ENCODE measurements at places on chromosomes 4 and X. TPM values are rescaled to one million over a fixed set of nuclear protein-coding genes. Genes with fewer than 3 reads are reported as not detected.

GRCh38 chr4:165724786-165725185, 148.3 kb upstream of the TLL1 start:
- no peaks in the 10 kb centered on the region for H3K27me3 ChIP-seq
- H3K4me3 ChIP-seq: no peak overlapping the region
- no peak for DNase-seq
- no peak overlapping the region for H3K27ac ChIP-seq
- H3K4me1 ChIP-seq: no peaks in the 10 kb centered on the region

DNA sequence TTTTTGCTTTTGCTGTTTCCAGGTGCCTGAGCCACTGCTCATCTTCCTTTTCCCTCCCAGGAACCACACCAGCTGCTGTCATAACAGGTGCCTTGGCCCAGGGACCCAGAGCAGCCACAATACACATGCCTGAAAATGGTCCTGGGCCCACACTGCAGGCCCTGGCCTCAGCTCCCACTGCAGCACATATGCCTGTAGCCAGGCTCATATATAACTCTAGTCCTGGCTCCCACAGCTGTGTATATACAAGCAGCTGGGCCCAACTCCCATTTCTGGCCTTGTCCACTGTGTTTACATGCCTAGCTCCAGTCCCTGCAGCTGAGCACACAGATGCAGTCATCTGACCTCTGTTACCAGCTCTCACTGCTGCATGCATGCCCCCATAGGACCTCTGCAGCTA, 930.5 kb downstream of the ADGRL3 start:
- H3K27ac ChIP-seq: no peak overlapping the region
- H3K4me3 ChIP-seq: no peak overlapping the region
- no peaks in the 10 kb centered on the region for H3K36me3 ChIP-seq
- no peaks in the 10 kb centered on the region for H3K4me1 ChIP-seq

Gene GAGE12F
- not detected for total RNA-seq

- H3K36me3 ChIP-seq: no peaks in the 10 kb centered on the region
- H3K4me1 ChIP-seq: no peaks in the 10 kb centered on the region
- no peak overlapping the region for H3K27ac ChIP-seq
- DNase-seq: no peak
- H3K4me3 ChIP-seq: no peak overlapping the region
Measured at GRCh38 chr4:113584407-113585150, 177.0 kb downstream of the CAMK2D start.

- peak; percentile 38 for DNase-seq
- H3K36me3 ChIP-seq: no peaks in the 10 kb centered on the region
- H3K27me3 ChIP-seq: peaks cover 10% of the 10 kb centered on the region
- H3K27ac ChIP-seq: no peak overlapping the region
- H3K4me3 ChIP-seq: peak overlapping the region; percentile 40
- no peaks in the 10 kb centered on the region for H3K4me1 ChIP-seq
Measured at GRCh38 chrX:38220024-38220414, 652 bp downstream of the SRPX start.

GRCh38 chrX:136528645-136529315, 3.2 kb upstream of the VGLL1 start:
- no peak overlapping the region for H3K27ac ChIP-seq
- DNase-seq: no peak
- H3K36me3 ChIP-seq: no peaks in the 10 kb centered on the region
- H3K4me3 ChIP-seq: no peak overlapping the region
- no peaks in the 10 kb centered on the region for H3K4me1 ChIP-seq

Gene CT47B1
- total RNA-seq: not detected

DNA sequence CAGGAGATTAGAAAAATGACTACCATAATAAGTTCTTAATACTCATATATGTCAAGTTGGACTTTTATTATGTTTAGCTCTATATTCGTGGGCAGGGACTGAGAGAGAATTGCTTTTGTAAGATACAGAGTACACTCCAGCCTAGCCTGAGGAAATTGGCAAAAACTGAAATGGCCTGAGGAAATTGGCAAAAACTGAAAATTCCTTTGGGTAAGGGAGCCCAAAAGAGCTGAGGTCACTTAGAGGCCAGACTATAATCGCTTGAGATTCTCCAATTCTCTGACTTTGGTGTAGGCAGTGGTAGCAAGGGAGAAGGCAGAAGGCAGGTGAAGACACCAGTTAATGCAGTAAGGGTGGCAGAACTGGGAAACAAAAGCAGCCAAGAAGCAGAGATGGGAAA, 124.5 kb upstream of the HCCS start:
- H3K36me3 ChIP-seq: no peaks in the 10 kb centered on the region
- H3K27me3 ChIP-seq: no peaks in the 10 kb centered on the region
- no peaks in the 10 kb centered on the region for H3K4me1 ChIP-seq
- H3K27ac ChIP-seq: no peak overlapping the region

GRCh38 chr4:155543126-155543765, 123.4 kb upstream of the GUCY1A1 start:
- H3K36me3 ChIP-seq: no peaks in the 10 kb centered on the region
- no peak for DNase-seq
- H3K27me3 ChIP-seq: no peaks in the 10 kb centered on the region
- no peak overlapping the region for H3K27ac ChIP-seq
- H3K4me1 ChIP-seq: no peaks in the 10 kb centered on the region

Gene BANK1
- total RNA-seq: 7.4 TPM

DNA sequence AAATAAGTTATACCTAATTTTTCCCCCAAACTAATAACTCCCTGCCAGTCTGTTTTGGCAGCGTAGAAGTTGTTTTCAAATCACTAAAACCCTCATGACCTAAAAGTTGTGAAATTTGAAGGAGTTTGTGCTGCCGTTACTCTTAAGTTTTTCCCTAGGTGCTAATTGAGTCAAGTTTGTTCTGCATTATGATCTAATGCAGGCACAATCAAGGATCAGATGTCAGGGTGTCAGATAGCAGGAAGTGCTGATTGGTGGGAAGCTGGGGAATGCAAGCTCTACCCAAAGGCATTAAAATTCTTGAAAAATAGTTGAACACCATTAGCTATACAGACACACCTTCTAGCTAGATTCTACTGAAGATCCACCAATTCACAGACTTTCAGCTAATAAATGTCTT, 51.9 kb downstream of the ARX start:
- peak; percentile 9 for DNase-seq
- H3K4me3 ChIP-seq: no peak overlapping the region
- H3K36me3 ChIP-seq: no peaks in the 10 kb centered on the region
- H3K27me3 ChIP-seq: no peaks in the 10 kb centered on the region

Gene SLC25A53
- 12.1 TPM for total RNA-seq

Gene PDCL2
- not detected for total RNA-seq

GRCh38 chr4:125744891-125745364, 430.2 kb downstream of the FAT4 start:
- no peaks in the 10 kb centered on the region for H3K27me3 ChIP-seq
- no peaks in the 10 kb centered on the region for H3K4me1 ChIP-seq
- H3K27ac ChIP-seq: no peak overlapping the region
- no peak for DNase-seq
- H3K36me3 ChIP-seq: no peaks in the 10 kb centered on the region

DNA sequence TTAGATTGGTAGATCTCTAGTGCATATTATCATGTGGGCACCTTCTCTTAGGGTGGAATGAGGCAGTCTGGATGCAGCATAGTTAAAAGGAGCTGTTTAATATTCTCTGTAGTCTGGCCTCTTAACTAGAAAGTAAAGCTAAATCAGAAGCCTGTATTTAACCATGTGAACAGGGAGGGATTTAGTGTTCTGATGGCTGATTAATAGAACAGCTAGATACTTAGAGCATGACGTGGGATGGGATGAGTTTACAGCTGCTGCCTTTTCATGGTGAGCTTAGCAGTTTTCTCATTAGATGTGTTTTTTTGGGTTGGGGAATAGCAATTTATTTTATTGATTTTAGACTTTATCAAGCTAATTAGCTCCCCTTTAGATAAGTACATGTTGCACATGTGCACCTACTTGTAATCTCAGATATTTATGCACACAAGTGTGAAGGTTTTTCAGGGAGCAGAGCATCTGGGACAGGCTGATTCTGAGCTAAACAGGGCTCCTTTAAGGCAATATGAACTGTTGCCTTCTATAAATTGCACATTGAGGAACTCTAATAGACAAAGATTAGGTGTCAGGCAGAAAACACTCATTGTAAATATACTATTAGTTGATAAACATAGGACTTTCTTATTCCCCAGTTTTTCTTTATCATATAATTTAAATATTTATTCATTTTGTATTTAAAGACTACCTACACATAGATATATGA, 34.1 kb downstream of the YIPF6 start:
- H3K27ac ChIP-seq: no peak overlapping the region
- H3K4me3 ChIP-seq: no peak overlapping the region
- no peaks in the 10 kb centered on the region for H3K36me3 ChIP-seq
- no peak for DNase-seq
- no peaks in the 10 kb centered on the region for H3K27me3 ChIP-seq

- H3K4me3 ChIP-seq: no peak overlapping the region
- H3K4me1 ChIP-seq: no peaks in the 10 kb centered on the region
- no peak overlapping the region for H3K27ac ChIP-seq
- peak; percentile 61 for DNase-seq
- no peaks in the 10 kb centered on the region for H3K27me3 ChIP-seq
- H3K36me3 ChIP-seq: no peaks in the 10 kb centered on the region
Measured at GRCh38 chrX:99717716-99718115, 692.4 kb downstream of the PCDH19 start.

- no peak overlapping the region for H3K4me3 ChIP-seq
- no peak for DNase-seq
- no peaks in the 10 kb centered on the region for H3K36me3 ChIP-seq
- H3K27me3 ChIP-seq: no peaks in the 10 kb centered on the region
- H3K4me1 ChIP-seq: peaks cover 8% of the 10 kb centered on the region
Measured at GRCh38 chr4:155741546-155741945, 17.3 kb upstream of the GUCY1B1 start.

Gene FBXO8
- 35.3 TPM for total RNA-seq

Gene EDNRA
- 8.1 TPM for total RNA-seq

DNA sequence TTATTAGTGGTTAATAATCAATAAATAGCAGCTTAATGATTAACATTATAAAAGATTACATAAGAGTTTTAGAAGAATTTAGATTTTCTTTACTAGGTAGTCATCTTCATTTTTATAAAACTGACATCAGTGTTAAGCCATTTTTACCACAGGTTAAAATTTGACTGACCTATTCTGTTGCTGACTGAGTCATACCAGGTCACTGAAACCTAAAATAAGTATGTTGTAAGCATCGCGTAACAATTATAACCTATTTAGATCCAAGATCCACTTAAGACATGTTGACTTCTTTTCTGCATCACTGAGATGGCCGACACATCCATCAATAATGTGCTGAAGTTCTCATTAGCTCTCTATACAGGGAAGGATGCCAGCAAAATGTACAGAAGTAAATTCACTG, 36.7 kb downstream of the ARX start:
- H3K27ac ChIP-seq: no peak overlapping the region
- no peaks in the 10 kb centered on the region for H3K36me3 ChIP-seq

DNA sequence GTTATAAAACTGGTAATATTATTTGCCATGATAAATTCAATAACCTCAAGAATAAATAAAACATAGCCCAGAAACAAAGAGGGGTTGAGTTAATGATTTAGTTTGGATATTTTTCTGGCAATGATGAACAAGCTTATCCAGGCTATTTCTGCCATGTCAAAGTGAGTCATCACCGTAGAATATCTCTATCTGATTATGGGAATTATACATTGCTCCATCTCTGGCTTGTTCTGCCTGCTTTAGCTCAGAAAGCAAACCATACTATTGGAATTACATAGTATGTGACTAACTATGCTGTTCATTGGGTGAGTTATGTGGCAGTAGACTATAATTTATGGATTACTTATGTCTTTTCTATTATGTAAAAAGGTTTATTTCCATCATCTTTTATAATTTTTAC, 680.1 kb upstream of the AADAT start:
- H3K27me3 ChIP-seq: no peaks in the 10 kb centered on the region
- no peak for DNase-seq
- no peak overlapping the region for H3K27ac ChIP-seq
- H3K4me3 ChIP-seq: no peak overlapping the region

GRCh38 chr4:126916049-126916625, 716.6 kb upstream of the INTU start:
- H3K36me3 ChIP-seq: no peaks in the 10 kb centered on the region
- H3K27ac ChIP-seq: no peak overlapping the region
- DNase-seq: no peak
- H3K4me3 ChIP-seq: no peak overlapping the region
- H3K27me3 ChIP-seq: no peaks in the 10 kb centered on the region

Gene NUDT10
- 5.2 TPM for total RNA-seq

Gene RADX
- total RNA-seq: 4.7 TPM

DNA sequence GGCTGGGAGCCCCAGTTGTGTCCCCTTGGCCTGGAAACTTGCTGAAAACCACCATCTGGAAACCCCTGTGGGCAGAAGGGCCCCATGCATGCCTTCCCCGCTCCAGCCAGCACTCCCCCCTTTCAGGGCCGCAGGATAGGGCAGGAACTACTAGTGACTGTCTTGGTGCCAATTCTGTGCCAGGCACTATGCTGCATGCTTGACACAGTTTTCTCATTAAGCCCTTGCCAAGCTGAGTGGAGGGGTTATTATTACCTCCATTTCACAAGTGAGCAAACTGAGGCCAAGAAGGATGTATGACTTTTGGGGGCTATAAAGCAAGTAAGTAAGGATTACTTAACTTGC, 73.6 kb upstream of the PJA1 start:
- DNase-seq: no peak
- H3K4me3 ChIP-seq: no peak overlapping the region
- no peaks in the 10 kb centered on the region for H3K36me3 ChIP-seq
- no peaks in the 10 kb centered on the region for H3K4me1 ChIP-seq
- no peak overlapping the region for H3K27ac ChIP-seq

DNA sequence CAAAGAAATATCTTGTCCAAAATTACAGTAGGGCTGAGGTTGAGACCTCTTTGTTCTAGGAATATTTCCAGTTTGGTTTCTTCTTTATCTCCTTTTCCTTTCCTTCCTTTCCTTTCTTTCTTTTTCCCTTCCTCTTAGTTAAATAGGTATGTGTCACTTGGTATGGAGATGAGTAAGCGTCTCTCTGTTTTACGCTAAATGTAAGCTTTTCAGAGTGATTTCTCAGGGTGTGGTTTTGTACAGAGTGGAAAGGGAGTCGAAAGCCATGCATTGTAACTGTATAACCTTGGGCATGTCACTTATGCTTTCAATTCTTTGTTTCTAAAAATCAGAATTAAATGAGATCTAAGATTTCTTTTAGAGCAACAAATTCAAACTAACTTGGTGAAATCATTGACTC, 54.8 kb downstream of the TLL1 start:
- H3K27me3 ChIP-seq: no peaks in the 10 kb centered on the region
- H3K4me3 ChIP-seq: no peak overlapping the region
- DNase-seq: no peak
- H3K4me1 ChIP-seq: no peaks in the 10 kb centered on the region
- H3K27ac ChIP-seq: no peak overlapping the region

GRCh38 chr4:88226143-88226542, 58.2 kb downstream of the PPM1K start:
- H3K36me3 ChIP-seq: no peaks in the 10 kb centered on the region
- H3K27ac ChIP-seq: no peak overlapping the region
- H3K4me1 ChIP-seq: no peaks in the 10 kb centered on the region
- no peaks in the 10 kb centered on the region for H3K27me3 ChIP-seq

GRCh38 chr4:7183161-7183560, 9.2 kb upstream of the SORCS2 start:
- no peaks in the 10 kb centered on the region for H3K27me3 ChIP-seq
- no peak overlapping the region for H3K4me3 ChIP-seq
- H3K27ac ChIP-seq: no peak overlapping the region
- H3K36me3 ChIP-seq: no peaks in the 10 kb centered on the region
- peak; percentile 6 for DNase-seq

Gene NR0B1
- 0.16 TPM for total RNA-seq

Gene CXCR3
- total RNA-seq: 1.7 TPM

Gene SMIM10
- total RNA-seq: 6.5 TPM

Measured in kidney (tissue), 22 donors.